Occipital lobe (tissue), 3 donors: ENCODE measurements at places on chromosomes 3 and 15. TPM values are rescaled to one million over a fixed set of nuclear protein-coding genes. Genes with fewer than 3 reads are reported as not detected.

DNA sequence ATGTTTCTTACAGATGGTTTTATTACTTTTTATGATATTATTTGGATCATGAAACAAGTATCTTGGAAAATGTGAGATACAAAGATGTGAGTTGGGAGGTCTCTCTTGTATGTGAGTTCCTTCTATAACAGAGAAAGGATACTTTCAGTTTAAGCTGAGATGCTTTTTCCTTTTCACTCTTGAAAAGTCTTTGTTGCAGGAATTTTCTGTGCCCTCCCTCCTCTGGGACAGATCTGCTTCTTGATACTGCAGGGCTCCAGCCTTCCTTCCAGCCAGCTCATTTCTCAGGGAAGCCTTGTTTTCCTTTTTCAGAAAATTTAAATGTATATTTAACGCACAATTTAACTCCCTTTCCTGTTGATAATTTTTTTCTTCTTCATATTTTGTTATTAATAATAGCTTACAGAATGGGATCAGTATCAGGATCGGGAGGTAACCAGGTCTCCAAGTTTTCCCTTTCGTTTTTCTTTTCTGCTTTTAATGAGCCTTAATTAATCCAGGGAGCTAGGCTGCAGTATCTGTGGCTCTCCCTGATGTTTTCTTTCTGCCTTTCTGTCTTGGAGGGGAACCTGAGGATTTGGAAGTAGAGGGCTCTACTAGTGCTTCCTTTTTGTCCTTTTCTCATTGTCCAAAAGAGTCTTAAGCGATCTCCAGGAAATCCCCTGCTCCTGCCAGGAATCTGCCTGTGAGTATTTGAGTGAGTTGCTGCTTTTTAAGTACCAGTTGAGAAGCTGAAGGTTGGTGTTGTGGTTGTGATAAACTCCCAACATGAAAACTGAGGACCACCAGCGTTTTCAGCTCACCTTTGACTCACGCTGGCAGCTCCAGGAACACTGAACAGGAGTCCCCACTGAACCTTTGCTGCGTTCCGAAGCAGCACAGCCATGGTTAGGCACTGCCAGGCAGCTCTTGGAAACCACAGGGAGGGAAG, 105.7 kb downstream of the IGF1R start:
- no peak for DNase-seq

DNA sequence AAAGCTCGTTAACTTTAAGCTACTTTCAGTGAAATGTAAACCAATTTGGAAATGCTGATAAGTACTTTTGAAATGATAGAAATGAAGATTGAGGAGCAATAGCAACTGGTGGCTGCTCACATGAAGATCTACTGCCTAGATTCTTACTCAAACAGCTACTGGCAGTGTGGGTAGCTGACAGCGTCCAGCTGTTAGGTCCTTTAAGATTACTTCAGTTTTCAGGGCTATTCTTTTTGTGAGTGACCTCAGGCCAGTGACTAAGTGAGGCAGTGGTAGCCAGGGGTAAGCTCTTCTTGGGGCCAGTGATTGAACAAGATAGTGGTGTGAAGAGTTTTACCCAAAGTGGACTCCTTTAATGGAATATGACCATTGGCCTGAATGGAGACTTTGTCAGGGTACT, 41.3 kb downstream of the NECTIN3 start:
- DNase-seq, result no peak

- DNase-seq, result no peak
Measured at GRCh38 chr3:125165189-125165947, 47.2 kb downstream of the SLC12A8 start.

LPP gene
- 11.7 TPM for total RNA-seq

LTK gene
- total RNA-seq, result not detected

ASB14 gene
- total RNA-seq, result not detected

GRCh38 chr3:44048196-44048924, 193.3 kb upstream of the TOPAZ1 start:
- no peak for DNase-seq

DNA sequence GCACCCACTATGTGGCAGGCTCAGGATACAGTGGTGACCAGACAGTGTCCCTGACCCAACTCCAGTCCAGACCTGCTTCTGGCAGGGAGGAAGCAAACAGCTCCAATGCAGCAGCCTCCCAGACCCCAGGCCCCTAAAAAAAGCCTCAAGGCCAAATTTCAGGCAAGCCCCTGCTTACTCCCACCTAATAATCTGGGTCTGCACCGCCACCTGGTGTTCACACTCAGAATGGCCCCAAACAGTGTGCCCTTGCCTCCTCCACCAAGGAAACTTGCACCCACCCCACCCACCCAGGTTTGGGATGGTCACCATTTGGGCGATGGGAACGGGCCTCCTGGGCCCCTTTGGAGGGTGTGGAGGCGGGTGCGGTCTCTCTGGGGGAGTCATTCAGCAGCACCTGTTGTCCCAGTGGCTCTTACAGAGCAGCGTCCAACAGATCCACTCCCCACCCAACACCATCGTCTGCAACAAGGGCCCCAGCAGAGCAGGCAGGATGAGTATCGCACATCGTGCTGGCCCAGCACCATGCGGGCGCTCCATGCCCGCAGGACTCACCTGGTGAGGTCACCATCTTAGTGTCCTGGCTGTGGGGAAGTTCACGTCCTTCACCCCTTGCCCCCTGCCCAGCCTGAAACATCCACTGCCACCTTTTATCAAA, 17.3 kb downstream of the C3orf18 start:
- no peak for DNase-seq

MYNN gene
- 42.9 TPM for total RNA-seq

GRCh38 chr15:87154761-87155160, 1075.1 kb downstream of the AGBL1 start:
- no peak for DNase-seq

DNA sequence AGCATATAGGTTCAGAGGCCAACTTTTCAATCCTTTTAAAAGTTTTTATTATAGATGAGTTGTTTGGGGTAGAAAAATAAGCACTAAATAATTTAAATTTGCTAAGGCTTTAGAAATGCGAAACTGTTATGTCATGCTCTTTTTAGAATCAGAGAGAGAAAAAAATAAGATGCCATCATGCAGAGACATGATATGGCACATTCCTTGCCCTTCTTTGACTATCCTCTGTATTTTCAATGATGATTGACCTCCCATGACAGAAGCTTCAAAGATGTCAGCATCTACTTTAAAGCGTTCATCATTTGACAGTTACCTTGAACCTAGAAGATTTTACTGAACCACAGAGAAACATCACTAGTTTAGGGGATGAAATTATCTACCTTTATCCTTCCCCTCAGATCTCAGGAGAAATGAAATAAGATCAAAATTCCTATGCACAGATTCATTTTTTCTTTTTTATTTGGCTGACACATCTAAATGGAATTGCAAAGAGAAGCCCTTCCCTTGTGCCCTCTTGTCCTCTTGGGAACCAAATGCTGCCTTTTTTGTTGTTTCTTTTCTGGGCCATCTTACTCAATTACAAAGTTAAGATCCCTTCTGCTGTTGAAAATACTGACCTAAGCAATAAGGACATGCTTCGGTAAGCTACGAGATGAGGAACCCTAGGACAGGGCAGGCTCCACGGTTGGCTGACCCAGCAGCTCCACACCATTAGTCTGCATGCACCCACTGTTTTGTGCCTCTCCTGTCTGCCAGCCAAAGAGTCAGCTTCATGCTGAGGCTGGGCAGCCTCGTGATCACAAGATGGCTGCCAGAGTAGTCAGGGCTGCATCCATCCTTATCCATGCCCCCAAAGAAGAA, 289.7 kb upstream of the TPM1 start:
- DNase-seq, result no peak

SLC28A2 gene
- total RNA-seq, result not detected

GRCh38 chr3:184806567-184807271, 5.2 kb upstream of the VPS8 start:
- no peak for DNase-seq

GRCh38 chr3:4633078-4634004, 140.2 kb downstream of the ITPR1 start:
- no peak for DNase-seq

- DNase-seq, result no peak
Measured at GRCh38 chr3:64494526-64494925, 193.3 kb downstream of the ADAMTS9 start.

FBXW12 gene
- total RNA-seq, result 2.5 TPM

DNA sequence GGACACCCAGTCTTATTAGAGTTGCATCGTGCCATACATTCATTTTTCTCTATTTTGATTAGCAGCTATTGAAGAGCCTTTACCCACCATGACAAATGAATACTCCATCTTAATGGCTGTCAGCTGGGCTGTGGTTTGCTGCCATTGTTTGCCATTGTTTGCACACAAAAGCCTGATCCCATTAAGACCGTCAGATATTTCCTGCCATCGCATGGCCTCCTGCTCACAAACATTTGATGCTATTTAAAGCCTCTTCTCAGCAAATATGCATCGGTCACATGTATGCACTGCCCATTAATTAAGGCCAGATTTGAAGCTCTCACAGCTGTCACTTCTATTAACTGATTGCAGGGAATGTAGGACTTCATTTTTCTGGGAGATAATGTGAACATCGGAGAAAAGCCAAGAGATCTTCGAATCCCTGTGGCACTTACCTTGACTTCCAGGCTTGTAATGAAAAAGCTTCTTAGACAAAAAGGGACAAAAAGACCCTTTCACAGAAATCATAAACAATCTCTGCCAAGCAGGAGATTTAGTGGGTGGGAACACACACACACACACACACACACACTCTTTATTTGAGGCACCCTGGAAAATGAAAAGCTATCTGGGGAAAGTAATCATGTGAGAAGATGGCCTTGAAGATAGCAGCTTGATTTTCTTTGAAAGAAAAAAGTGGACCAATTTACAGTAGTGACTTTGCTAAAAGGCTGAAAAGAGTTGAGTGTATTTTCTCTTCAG, 175.4 kb upstream of the NR2E3 start:
- DNase-seq, result no peak

ARID3B gene
- 8.3 TPM for total RNA-seq

GRCh38 chr3:183385698-183386613, 42.5 kb downstream of the MCF2L2 start:
- DNase-seq, result no peak

GRCh38 chr3:67048715-67049074, 50.6 kb downstream of the KBTBD8 start:
- DNase-seq, result no peak

TM4SF4 gene
- not detected for total RNA-seq

ADAMTSL3 gene
- total RNA-seq, result 20.6 TPM

DNA sequence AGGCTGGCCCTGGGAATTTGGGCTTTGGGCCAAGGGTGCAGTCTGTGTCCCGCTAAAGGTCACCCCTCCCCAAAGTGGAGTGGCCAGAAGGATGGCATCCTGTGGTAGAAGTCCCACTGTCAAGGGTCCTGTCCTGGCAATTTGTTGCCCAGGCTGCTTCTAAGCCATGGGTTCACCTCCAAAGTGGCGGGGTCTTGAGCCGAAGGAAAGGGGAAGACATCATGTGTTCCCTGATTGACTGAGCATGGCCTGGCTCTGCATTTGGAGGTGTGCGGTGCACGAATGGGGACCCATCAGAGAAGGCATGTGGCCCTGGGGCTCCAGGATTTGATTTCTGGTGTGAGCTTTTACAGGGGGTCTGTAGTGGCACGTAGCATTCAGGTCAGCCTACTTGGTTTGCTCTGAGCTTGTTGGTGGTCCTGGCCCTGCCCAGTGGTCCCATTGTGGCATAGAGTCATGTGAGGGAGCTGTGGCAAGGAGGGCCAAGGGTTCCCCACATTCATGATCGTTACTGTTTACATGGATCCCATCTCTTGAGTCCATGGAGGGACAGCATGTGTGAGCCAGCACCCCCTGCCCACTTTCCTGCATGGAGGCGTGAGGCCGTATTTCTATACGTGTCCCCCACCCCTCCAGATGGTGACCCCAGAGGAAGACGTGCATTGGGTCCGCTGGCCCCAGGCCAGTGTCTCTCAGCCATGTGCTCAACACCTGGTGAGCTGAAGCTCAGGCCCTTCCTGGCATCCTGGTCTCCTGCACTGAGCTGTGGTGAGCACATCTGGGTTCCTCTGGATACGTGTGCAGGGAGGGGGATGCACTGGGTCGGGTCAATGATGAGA, 225.1 kb downstream of the SNRPN start:
- no peak for DNase-seq

ERICH6 gene
- not detected for total RNA-seq

SCN11A gene
- 0.31 TPM for total RNA-seq

DNA sequence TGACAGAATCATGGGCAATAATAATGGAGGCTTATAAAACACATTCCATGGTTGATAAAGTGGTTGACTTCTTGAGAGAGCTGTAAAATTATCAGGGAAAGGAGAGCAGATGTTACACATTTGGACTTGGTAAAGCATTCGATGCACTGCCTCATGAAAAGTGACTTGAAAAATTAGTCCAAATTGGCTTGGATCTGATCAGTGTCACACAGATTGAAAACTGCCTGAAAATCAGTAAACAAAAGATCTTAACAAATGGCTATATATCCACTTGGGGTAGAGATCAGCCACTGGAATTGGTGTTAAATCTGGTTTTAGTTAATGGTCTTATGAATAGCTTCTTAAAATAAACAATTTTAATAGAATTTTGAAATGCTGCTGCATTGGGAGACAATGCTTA, 20.3 kb downstream of the SHOX2 start:
- no peak for DNase-seq

- no peak for DNase-seq
Measured at GRCh38 chr3:126308394-126309125, 48.6 kb downstream of the KLF15 start.

GOLGA8J gene
- total RNA-seq, result not detected

DNA sequence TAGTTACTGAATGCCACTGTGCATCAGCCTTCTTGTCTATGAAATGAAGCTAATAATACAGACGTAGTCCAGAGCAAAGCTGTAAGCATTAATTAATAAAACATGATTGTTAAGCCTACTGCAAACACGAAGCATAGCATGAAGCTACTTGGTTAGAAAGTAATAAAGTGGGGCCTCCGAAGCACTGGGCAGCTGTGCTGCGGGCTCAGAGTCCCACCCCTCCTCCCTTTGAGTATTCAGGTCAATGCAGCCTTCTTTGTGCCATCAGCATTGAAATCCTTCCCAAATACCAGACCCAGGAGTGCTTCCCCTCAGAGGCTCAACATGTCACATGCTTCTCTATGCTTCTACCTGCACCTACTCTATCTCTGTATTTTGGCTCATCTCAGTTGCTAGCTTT, 1112.6 kb downstream of the IGSF11 start:
- DNase-seq, result no peak

DNA sequence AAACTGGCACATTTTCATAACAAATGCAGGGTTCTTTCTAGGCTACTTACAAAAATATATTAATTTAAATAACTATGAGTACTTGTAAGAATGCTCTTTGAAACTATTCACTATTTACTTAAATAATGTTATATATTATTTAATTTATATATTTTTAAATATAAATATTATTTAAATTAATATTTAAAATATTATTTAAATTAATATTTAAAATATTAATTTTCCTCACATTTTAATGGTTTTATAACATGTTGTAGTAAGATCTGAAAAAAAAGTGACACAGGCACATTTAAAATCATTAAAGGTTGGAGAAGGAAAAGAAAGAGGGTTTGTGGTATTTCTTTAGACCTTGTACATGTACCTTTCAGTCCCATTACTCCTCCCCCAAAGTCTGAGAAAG, 34.6 kb downstream of the CCDC14 start:
- no peak for DNase-seq

GRCh38 chr15:63595065-63595464, 2.1 kb upstream of the FBXL22 start:
- no peak for DNase-seq

GRCh38 chr3:140242818-140243276, 307.9 kb downstream of the CLSTN2 start:
- peak; percentile 42 for DNase-seq

- no peak for DNase-seq
Measured at GRCh38 chr15:66655997-66656396, 46.0 kb upstream of the SMAD6 start.
